ENCODE measurements at places on chromosomes 3 and 15. TPM values are rescaled to one million over a fixed set of nuclear protein-coding genes. Genes with fewer than 3 reads are reported as not detected.

CPLX3 gene
- 1.5 TPM for total RNA-seq

IGF1R gene
- total RNA-seq, result 29.1 TPM

WNT5A gene
- total RNA-seq, result 16.2 TPM

AADACL2 gene
- total RNA-seq, result not detected

FOXB1 gene
- total RNA-seq, result not detected

KIF15 gene
- 37.0 TPM for total RNA-seq

SEMA5B gene
- total RNA-seq, result 2.3 TPM

IQCF5 gene
- total RNA-seq, result not detected

NRROS gene
- 3.7 TPM for total RNA-seq

RASL12 gene
- total RNA-seq, result not detected

MFAP1 gene
- total RNA-seq, result 57.2 TPM

ACAN gene
- total RNA-seq, result not detected

RTP3 gene
- total RNA-seq, result 0.37 TPM

GRCh38 chr3:115348412-115348811 is 201.3 kb upstream of the ZBTB20 start:
- DNase-seq, result no peak

DNA sequence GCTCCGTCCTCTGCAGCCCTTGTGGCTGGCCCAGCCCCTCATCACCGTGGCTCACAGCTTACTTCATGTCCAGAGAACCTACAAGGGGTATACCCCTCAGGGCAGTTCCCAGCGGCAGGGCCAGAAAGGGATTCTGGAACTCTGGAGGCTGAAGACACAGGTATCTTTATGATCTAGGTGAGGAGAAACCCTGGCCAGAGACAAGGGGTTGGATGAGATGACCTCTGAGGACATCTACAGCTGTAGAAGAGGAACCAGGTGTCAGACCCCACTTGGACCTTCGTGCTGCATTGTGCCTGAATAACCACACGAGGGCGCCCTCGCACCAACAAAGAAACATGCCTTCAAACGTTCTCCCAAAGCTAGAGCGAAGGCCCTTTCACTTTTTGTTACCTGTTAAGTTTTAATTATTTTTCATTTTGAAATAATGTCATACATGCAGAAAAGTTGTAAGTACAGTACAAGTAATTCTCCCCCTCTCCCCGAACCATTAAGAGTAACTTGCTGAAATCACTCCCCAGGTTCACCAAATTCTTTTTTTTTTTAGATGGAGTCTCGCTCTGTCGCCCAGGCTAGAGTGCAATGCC is 118.7 kb upstream of the SMAD3 start:
- peak; percentile 76 for DNase-seq

- DNase-seq, result no peak
These were observed 448.1 kb upstream of the ZNF385D start for GRCh38 chr3:22199095-22199494.

- DNase-seq, result no peak
These were observed 55.7 kb downstream of the IQSEC1 start for GRCh38 chr3:13017361-13018042.

GRCh38 chr3:86890741-86891396 is 100.1 kb downstream of the VGLL3 start:
- no peak for DNase-seq

GRCh38 chr15:25932696-25933095 is 69.6 kb upstream of the ATP10A start:
- DNase-seq, result no peak

GRCh38 chr3:4841776-4842440 is 137.3 kb upstream of the BHLHE40 start:
- no peak for DNase-seq

- DNase-seq, result no peak
These were observed 1050.8 kb downstream of the ROBO1 start for GRCh38 chr3:78717041-78717440.

- DNase-seq, result no peak
These were observed 6.7 kb upstream of the EIF1B start for GRCh38 chr3:40302784-40303183.

GRCh38 chr3:119723022-119723421 is 20.2 kb downstream of the CFAP91 start:
- DNase-seq, result no peak

GRCh38 chr3:50574444-50574831 is 5.1 kb downstream of the HEMK1 start:
- DNase-seq, result no peak

GRCh38 chr3:73516631-73517030 is 108.1 kb downstream of the PDZRN3 start:
- DNase-seq, result no peak

- DNase-seq, result no peak
These were observed 57.4 kb downstream of the NPTN start for GRCh38 chr15:73575636-73576247.

GRCh38 chr3:183487896-183488295 is 59.5 kb upstream of the MCF2L2 start:
- no peak for DNase-seq

DNA sequence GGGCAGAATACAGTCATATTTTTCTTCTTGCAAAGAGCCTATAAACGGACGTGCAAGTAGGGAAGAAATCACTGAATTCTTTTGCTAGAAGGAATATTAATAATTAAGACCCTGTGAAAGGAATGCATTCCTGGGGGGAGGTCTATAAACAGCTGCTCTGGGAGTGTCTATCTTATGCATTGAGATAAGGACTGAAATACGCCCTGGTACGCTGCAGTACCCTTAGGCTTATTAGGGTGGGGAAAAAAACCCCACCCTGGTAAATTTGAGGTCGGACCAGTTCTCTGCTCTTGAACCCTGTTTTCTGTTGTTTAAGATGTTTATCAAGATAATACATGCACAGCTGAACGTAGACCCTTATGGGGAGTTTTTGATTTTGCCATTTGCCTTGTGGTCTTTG is 100.0 kb upstream of the KBTBD8 start:
- DNase-seq, result peak; percentile 29

GRCh38 chr3:160815280-160815679 is 59.2 kb downstream of the PPM1L start:
- no peak for DNase-seq

DNA sequence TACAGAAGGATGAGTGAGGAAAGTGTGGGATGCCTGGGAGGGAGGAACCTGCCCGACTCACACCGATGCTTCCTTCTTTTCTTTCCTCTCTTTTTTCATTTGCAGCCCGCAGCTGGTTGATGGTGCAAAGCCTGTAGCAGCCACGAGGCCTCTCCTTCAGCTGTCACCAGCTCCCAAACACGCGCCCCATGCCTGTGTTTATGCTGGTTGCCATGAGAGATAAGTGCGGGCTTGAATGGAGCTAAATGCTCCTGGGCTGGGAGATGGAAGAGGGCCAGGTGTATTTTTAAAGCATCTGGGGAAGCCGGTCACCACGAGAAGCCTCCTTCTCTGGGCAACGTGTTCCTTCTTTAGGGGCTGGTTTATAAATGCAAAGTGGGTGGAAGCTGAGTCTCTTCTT is 9.3 kb downstream of the COLQ start:
- no peak for DNase-seq

DNA sequence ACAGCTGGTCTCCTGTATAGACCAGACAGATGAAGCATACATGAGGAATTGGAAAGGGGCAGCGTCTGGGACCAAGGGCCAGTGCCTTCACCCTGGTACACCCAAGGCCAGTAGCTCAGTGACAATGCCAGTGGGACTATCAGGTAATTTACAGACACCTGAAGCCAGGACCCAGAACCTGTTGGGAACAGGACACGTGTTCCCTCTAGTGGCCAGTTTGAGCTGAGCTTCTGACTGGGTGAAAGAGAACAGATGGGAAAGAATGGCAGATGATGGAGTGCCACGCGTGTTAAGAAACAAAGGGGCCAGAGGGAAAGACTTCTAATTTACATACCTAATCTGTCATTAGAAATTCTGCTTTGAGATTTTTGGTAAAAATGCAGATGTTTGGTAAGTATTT is 5.1 kb upstream of the SLC25A38 start:
- DNase-seq, result peak; percentile 77

DNA sequence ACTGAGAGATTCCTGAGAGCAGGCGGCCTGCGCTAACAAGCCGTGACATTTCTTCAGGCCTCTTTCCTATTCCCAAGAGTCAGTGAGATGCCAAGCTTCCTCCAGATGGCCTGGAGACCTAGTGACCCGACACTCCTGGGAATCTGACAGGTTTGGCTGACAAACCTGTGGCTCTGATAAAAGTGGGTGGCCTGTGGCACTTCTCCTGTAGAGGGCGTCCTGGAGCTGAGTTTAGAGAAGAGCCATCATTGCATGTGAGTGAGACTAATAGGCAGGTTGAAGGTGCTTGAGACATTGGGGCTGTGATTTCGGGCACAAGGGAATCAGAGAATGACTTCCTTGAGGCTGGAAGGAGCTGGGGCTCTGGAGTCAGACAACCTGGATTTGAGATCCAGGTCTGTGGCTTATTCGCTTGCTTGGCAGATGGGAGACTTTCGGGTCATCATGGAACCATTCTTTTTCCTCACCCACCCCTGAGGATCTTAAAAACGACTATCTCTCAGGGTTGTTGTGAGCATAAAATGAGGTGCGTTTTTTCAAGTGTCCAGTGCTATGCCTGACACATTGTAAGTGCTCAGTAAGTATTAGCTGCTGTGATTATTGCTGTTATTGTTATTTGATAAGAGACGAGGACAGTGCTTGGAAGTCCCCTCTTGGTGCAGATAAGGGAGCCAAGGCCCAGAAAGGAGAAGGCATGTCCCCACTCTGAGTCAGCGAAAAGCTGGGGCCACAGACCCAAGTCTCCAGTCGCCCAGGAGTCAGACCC is 77.2 kb downstream of the SCN10A start:
- peak; percentile 39 for DNase-seq

GRCh38 chr15:69275074-69275670 is 23.5 kb upstream of the PAQR5 start:
- no peak for DNase-seq

GRCh38 chr3:153249906-153250305 is 87.9 kb downstream of the RAP2B start:
- no peak for DNase-seq

DNA sequence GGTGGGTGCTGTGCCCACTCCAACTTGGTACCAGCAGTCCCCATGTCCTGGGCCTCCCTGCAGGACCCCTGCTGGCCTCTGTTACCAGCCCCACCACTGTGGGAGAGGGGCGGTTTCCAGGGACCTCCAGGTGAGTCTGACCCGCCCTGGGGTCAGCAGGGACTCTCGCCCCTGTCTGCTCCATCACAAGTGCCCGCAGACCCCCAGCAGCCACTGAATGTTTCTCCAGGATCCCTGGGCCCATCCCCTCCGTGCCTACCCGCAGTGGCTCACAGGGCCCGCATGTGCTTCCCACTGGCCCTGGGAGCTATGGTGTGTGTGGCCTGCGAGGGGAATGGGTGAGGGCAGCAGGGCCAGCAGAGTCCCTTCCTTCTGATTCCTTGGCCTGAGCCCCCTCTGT is 9.9 kb upstream of the RHO start:
- no peak for DNase-seq

DNA sequence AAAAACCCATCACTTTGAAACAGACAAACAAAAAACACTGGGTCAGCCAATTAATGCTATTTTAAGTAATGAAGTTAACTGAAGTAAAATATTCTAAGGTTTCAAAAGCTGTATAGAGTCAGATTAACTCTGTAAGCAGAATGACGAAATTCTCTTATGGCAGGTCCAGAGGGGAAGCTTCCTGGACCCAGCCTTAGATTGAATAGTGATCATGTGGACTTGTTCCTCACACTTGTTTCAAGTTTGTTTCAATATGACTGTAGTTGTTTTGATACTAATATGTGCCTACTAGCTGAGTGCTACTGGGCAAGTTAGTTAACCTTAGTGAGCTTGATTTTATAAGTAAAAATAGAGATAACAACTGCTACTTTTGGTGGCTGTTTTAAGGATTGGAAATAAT is 32.6 kb downstream of the PLS1 start:
- DNase-seq, result no peak

Data from OCI-LY7 (cell line).